ENCODE measurements at places on chromosomes 3 and 15.

GRCh38 chr3:191500892-191501291, 39.9 kb downstream of the PYDC2 start:
- no peak for DNase-seq

DNA sequence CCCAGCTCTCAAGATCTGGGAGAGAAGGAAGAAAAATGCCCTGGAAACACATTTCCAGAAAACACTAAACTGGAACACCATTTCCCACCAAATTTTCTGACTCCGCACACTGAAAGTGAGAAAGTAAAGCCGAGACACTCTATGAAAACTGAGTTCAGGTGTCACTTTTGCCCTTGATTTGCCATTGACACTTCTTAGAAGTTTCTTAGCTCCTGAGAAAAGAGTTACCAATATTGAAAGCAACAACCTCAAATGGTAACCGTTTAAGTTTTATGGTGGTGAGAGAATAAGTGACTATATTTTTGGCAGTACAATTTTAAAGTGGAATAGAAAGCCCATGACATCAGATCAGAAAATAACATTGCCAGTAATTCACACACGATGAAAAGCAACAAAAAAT, 39.0 kb downstream of the CD86 start:
- DNase-seq: no peak

- DNase-seq: no peak
Measured at GRCh38 chr3:69821133-69821532, 81.9 kb downstream of the MITF start.

DNA sequence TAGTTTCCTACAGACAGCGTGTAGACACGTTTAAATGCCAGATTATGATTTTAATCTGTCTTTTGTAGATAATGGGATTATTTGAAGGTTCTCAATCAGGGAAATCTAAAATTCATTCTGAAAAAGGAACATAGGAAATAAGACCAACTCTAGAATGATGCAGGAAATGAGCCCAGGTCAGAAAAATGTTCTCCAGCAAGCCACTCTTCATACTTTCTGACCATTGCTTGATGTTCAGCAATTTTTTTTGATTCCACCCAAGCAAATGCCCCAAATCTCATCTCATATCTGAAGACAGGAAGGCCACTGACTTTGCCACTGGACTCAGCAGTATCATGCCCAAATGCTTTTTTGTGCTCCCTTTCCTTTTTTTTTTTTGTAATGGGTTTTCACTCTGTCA, 373.4 kb downstream of the LPP start:
- DNase-seq: no peak

DNA sequence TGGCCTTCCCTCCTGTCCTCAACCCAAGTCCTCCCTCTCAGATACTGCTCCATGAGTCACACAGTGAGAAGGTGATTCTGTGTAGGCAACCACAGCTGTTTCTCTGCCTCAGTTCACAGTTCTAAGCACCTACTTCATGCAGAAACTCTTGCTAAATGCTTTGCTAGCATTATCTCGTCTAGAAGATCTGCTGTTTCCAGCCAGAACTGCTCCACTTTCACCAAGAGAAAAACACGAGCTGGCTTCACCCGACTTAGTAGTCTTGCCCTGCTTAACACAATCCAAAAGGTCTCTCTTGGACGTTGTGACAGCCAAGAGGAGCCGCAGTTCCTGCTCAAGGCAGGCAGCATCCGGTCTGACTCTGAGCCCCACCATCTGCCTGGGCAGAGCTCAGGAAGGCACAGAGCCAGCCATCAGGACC, 272.1 kb downstream of the UACA start:
- DNase-seq: no peak

DNA sequence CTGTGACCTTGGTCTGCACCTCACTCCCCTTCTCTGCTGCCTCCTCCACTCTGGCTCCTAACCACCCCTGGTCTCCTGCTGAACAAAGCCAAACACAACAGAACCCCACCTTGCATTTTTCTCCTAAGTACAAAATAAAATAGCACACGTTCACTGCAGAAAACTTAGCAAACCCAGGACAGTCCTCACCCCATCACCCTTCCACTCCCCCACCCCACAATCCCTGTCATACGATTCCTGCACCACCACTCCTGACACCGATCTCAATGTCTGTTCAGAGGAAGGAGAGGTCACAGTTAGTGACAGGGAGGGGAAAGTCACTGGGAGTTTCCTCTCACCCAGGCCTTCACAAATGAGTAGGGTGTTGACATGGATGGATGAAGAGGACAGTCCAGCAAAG, 4.2 kb downstream of the VPS33B start:
- no peak for DNase-seq

DNA sequence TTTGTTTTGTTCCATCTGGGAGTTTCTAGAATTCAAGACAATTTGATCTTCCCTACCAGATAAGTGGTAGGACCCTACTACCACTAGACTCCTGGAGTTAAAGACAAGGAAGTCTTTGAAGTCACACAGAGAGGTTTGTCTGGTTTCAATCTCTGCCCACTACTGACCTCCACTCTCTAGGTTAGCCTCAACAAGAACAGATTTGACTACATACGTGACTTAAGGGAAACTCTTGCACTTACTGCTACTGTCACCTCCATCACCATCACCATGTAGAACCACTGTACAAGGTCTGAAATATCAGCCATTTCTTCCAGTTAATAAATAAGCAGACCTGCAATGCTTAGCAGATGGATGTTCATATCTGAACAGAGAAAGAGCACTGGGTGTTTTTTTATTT, 148.3 kb upstream of the ARHGEF26 start:
- DNase-seq: no peak

Data from erythroblast (primary cell).